ENCODE measurements at places on chromosomes 6 and 20.

- DNase-seq: no peak
Measured at GRCh38 chr6:131803007-131803769, 4.6 kb upstream of the ENPP1 start.

GRCh38 chr6:168655462-168656152 lies 214.6 kb downstream of the SMOC2 start:
- DNase-seq: no peak

- no peak for DNase-seq
Measured at GRCh38 chr6:169653691-169654090, 48.1 kb downstream of the WDR27 start.

GRCh38 chr6:43335469-43335868 lies 26.8 kb upstream of the CRIP3 start:
- DNase-seq: no peak
